ENCODE measurements at places on chromosomes 5 and 9. TPM values are rescaled to one million over a fixed set of nuclear protein-coding genes. Genes with fewer than 3 reads are reported as not detected.

The ZFP2 gene
- 0.21 TPM for total RNA-seq

DNA sequence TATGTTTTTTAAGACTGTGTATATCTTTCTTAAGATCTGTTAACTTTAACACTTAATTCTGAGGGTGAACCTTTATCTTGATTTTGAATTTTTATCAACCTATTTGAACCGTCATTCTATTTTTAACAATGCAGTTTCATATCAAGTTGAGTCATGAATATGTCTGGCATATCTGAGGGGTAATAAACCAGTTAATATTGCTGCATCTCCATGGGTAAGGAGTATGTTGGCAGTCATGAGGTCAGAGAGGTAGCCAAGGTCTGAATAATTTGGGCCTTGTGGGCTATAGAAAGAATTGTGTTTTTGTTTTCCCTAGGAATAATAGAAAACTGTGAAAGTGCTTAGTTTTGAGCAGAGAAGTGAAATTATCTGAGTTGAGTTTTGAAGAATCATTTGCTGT is 419.0 kb downstream of the PLK2 start:
- H3K36me3 ChIP-seq: no peaks in the 10 kb centered on the region
- no peak overlapping the region for H3K4me3 ChIP-seq
- no peaks in the 10 kb centered on the region for H3K27me3 ChIP-seq
- H3K27ac ChIP-seq: no peak overlapping the region

GRCh38 chr9:126689027-126689825 is 75.5 kb downstream of the LMX1B start:
- H3K27me3 ChIP-seq: peaks cover 24% of the 10 kb centered on the region
- no peaks in the 10 kb centered on the region for H3K4me1 ChIP-seq
- no peaks in the 10 kb centered on the region for H3K36me3 ChIP-seq
- H3K4me3 ChIP-seq: no peak overlapping the region
- DNase-seq: no peak

GRCh38 chr5:139897342-139897741 is 101.7 kb downstream of the PSD2 start:
- H3K27ac ChIP-seq: no peak overlapping the region
- H3K4me3 ChIP-seq: no peak overlapping the region
- no peaks in the 10 kb centered on the region for H3K4me1 ChIP-seq

The FXN gene
- total RNA-seq: 21.7 TPM

GRCh38 chr9:81417299-81417675 is 272.1 kb downstream of the TLE1 start:
- DNase-seq: no peak
- no peak overlapping the region for H3K27ac ChIP-seq
- H3K36me3 ChIP-seq: no peaks in the 10 kb centered on the region
- no peak overlapping the region for H3K4me3 ChIP-seq

The NEURL1B gene
- 4.2 TPM for total RNA-seq

DNA sequence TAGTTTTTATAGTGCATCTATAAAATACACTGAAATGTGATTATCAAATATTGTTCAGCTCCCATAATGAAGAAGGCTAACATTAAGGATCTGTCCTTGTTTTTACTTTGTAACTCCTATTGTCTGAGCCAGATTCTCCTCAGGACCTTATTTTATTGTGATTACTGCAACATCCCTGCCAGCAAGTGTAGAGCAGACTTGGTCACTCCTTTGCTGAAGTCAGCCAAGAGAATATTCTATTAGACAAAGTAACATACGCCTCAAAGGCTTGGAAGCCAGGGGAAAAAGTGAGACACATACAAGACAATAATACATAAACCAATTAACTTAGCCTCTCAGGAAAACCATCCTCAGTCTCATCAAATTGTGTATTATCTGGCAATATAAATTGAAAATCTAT is 269.6 kb downstream of the ARL15 start:
- DNase-seq: no peak
- H3K4me1 ChIP-seq: no peaks in the 10 kb centered on the region
- no peak overlapping the region for H3K27ac ChIP-seq
- no peak overlapping the region for H3K4me3 ChIP-seq

GRCh38 chr9:125043148-125043547 is 100.2 kb downstream of the SCAI start:
- no peak for DNase-seq
- no peak overlapping the region for H3K27ac ChIP-seq
- no peak overlapping the region for H3K4me3 ChIP-seq
- no peaks in the 10 kb centered on the region for H3K4me1 ChIP-seq
- H3K27me3 ChIP-seq: no peaks in the 10 kb centered on the region
- H3K36me3 ChIP-seq: peaks cover 2% of the 10 kb centered on the region

The MYORG gene
- 8.8 TPM for total RNA-seq

The FAM221B gene
- total RNA-seq: not detected

DNA sequence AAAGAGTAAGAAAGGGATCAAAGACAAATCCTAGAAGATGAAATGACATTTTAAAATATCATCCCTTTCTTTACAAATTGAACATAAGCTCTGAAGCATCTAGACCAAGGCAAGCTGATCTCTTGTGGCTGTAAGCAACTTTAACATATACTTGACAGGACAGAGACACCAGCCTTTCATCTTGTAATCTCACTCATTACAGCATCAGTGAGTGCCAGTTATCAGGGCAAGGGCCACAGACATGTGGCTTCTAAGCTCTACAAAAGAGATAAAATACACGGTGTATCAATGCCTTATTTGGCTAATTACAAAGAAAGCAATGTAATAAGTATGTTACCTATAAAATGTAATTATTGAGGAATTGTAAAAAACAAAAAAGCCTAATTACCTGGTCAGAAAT is 95.0 kb downstream of the DROSHA start:
- H3K27ac ChIP-seq: no peak overlapping the region
- no peaks in the 10 kb centered on the region for H3K27me3 ChIP-seq
- peaks cover 37% of the 10 kb centered on the region for H3K36me3 ChIP-seq
- H3K4me3 ChIP-seq: no peak overlapping the region
- DNase-seq: no peak

The SNX30 gene
- total RNA-seq: 5.5 TPM

The RASEF gene
- total RNA-seq: not detected

DNA sequence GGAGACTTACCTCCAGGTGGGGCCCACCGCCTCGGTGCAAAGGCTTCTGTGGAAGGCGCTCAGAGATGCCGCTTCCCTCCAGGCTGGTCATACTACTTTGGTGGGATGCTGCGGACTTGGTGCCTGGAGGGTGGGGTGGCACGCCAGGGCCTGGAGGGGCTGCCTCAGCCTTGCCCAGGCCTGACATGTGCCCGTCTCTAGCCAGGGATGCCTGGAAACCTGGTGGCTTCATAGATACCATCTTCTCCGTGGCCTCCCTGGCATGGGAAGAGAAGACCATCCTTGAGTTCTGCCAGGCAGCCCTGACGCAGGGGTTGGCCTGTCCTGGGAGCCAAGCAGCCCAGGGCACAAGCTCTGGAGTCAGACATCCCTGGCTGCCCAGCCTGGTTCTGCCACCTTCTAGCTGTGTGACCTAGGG is 28.3 kb downstream of the ORM2 start:
- peaks cover 65% of the 10 kb centered on the region for H3K4me1 ChIP-seq
- peak overlapping the region; percentile 69 for H3K27ac ChIP-seq
- no peaks in the 10 kb centered on the region for H3K27me3 ChIP-seq
- H3K4me3 ChIP-seq: no peak overlapping the region
- DNase-seq: no peak

DNA sequence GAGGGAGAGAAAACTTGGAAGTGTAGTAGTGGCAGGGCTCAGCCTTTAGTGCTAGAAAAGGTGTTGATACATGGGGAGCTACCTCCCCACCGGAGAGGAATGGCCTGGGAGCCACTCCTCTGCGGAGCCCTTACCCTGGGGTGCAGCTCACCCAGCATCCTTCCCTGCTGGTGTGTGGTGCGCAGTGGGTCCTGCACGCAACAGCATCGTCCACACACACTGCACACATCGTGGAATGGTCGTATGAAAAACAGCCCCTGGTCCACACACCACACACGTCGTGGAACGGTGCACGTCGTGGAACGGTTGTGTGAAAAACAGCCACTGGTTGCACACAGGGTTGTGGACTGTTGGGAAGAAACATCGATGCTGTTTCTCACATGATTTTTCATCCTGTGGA is 16.1 kb upstream of the AHRR start:
- DNase-seq: no peak
- H3K36me3 ChIP-seq: peaks cover 13% of the 10 kb centered on the region
- H3K4me3 ChIP-seq: no peak overlapping the region
- no peaks in the 10 kb centered on the region for H3K27me3 ChIP-seq
- no peak overlapping the region for H3K27ac ChIP-seq
- H3K4me1 ChIP-seq: no peaks in the 10 kb centered on the region

- H3K27me3 ChIP-seq: no peaks in the 10 kb centered on the region
- peaks cover 71% of the 10 kb centered on the region for H3K4me1 ChIP-seq
- H3K27ac ChIP-seq: peak overlapping the region; percentile 18
- DNase-seq: peak; percentile 26
Observed at GRCh38 chr9:77981332-77981731, 50.3 kb downstream of the GNAQ start.

The DOCK8 gene
- total RNA-seq: 386 TPM

DNA sequence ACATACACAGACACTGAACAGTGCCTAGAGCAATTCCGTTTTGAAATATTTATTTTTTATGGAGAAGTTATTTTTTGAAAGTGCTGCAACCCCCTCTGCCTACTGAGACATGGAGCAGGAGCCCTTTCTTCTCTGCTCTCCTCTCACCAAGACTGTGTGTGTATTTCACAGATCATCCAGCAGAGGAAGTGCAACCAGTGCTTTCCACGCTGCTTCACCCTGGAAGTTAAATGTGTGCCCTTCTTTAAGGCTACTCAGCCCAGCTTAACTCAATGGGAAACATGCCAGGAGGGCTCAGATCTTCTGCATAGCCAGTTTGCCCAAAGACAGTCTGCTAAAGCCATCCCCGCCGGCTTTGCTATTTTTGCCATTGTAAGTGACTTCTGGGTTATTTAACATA is 606.3 kb downstream of the TLE1 start:
- H3K27me3 ChIP-seq: no peaks in the 10 kb centered on the region
- no peaks in the 10 kb centered on the region for H3K4me1 ChIP-seq
- H3K4me3 ChIP-seq: no peak overlapping the region
- no peaks in the 10 kb centered on the region for H3K36me3 ChIP-seq
- no peak overlapping the region for H3K27ac ChIP-seq
- no peak for DNase-seq

DNA sequence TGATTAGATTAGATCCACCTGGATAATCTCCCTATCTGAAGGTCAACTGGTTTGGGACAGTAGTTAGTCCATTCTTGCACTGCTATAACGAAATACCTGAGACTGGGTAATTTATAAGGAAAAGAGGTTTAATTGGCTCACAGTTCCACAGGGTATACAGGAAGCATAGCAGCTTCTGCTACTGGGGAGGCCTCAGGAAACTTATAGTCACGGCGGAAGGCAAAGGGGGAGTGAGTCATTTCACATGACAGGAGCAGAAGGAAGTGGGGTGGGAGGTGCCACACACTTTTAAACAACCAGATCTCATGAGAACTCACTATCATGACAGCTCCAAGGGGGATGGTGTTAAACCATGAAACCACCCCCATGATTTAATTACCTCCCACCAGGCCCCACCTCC is 9.9 kb downstream of the C9orf40 start:
- peaks cover 23% of the 10 kb centered on the region for H3K4me1 ChIP-seq
- H3K27me3 ChIP-seq: peaks cover 5% of the 10 kb centered on the region
- peak overlapping the region; percentile 19 for H3K27ac ChIP-seq
- peaks cover 24% of the 10 kb centered on the region for H3K36me3 ChIP-seq
- no peak overlapping the region for H3K4me3 ChIP-seq
- DNase-seq: peak; percentile 42

The TMED9 gene
- 109 TPM for total RNA-seq

DNA sequence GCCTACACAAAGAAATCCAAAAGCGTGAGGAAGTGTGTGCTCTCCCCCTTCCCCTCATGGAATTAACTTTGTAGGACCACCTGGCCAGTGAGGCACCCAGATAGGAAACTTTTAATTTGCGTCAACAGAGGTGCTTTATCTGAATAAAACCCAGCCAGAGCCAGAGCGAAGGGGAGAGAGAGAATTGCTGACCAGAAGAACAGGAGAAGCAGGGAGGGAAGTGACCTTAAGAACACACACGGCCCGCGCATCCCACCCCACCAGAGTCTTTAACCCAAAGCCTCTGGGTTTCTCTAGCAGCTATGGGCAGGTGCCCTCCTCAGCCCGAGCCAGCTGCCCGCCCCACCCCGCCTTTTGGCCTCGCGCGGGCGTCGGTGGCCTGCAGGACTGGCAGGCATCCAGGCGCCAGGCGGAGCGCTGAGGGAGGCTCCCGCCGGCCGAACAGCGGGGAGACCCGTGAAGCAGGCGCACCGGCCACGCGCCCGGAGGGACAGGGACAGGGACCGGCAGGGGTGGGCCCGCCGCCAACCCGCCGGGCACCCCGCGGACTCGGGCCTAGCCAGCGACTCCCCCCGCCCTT is 580 bp downstream of the ERAP1 start:
- peak; percentile 54 for DNase-seq
- peak overlapping the region; percentile 90 for H3K4me3 ChIP-seq
- peaks cover 73% of the 10 kb centered on the region for H3K4me1 ChIP-seq
- peaks cover 39% of the 10 kb centered on the region for H3K36me3 ChIP-seq
- peak overlapping the region; percentile 99 for H3K27ac ChIP-seq

Measured in activated CD8-positive, alpha-beta T cell treated with anti-CD3 and anti-CD28 coated beads, Interleukin-2, amount 10 ng/mL, durations not matched to agents 7 days and 5 days (primary cell).